ENCODE measurements at places on chromosomes 7 and 10. TPM values are rescaled to one million over a fixed set of nuclear protein-coding genes. Genes with fewer than 3 reads are reported as not detected.

DNA sequence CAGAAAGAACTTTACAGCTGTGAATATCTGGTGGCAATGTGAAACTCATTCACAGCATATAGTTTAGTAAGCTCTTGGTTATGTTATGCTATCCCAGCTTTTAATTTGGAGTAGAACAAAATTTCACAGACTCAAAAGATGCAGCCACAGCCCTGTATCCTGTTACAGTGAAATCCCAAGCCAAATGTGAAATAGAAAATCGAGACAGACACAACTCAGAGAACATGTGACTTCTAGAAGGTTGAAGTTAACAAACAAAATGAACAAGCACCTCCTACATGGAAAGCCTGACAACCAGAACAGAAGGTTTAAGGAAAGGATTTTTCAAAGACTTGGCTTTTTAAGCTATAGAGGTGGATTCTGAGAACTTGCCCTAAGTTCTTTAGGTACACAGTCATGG is 39.6 kb downstream of the JAZF1 start:
- no peak for DNase-seq

DNA sequence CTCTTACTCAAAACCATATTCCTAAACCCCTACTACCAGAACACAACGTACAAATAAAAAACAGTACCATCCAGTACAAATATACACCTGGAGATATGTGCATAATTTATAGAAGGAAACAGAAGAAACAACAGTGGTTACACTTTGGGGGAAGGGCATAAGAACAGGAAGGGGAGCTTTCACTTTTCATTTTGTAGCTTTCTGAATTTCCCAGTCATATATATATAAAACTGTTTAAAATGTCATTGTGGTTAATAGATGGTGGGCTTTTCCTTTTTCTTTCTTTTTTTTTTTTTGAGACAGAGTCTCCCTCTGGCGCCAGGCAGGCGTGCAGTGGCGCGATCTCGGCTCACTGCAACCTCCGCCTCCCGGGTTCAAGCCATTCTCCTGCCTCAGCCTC is 47.2 kb downstream of the MALSU1 start:
- no peak for DNase-seq

GRCh38 chr7:106073701-106074100 is 38.4 kb downstream of the SYPL1 start:
- DNase-seq, result no peak

DNA sequence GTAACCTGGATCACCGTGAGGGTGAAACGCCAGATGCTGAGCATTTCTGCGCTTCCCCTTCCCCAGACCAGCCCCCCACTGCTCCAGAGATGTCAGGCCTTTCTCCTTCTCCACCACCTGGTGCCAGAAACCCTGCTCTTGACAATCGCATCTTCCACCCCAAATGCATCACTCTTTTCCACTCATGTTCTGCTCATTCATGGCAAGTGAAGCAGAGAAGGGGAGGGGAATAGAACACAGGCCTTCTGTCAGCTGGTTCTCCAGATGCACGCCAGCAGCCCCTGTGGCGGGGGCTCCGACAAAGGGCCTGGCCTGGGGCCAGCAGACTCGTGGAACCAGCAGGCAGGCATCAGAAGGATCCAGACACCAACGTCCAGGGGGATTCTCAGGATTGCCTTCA is 68.5 kb upstream of the SVIL start:
- DNase-seq, result no peak

ARMH3 gene
- 5.6 TPM for total RNA-seq

PRSS37 gene
- total RNA-seq, result not detected

GRCh38 chr10:71761541-71762113 is 11.7 kb downstream of the VSIR start:
- no peak for DNase-seq

DNA sequence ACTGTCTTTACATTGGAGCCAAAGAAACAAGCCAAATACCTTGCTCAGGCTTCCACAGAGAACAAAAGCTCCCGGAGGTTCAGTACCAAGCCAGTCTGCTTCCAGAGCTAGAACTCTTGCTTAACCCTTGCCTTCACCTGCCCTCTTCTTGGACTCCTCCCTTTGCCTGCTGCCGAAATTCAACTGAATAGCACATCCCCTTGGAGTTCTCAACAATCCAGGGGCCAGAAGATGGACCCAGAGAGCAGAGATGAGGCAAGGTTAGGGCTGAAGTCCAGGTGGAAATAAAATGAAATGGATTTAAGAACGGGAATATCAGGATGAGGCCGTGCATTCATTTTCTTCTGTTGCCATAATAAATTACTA is 876 bp upstream of the PIK3AP1 start:
- no peak for DNase-seq

CPN1 gene
- not detected for total RNA-seq
